Renal cortical epithelial cell (primary cell): ENCODE measurements at places on chromosomes 7 and 10. TPM values are rescaled to one million over a fixed set of nuclear protein-coding genes. Genes with fewer than 3 reads are reported as not detected.

TMEM229A gene
- not detected in 2 replicates for total RNA-seq

HSPA12A gene
- 24.7 and 79.5 TPM in 2 replicates for total RNA-seq

PNLIP gene
- not detected in 2 replicates for total RNA-seq

CPA5 gene
- total RNA-seq, result not detected in 2 replicates

NUDCD3 gene
- 62.2 and 133 TPM in 2 replicates for total RNA-seq

TRIL gene
- 0.35 and 0.94 TPM in 2 replicates for total RNA-seq

SP8 gene
- total RNA-seq, result not detected in 2 replicates

POU6F2 gene
- not detected in 2 replicates for total RNA-seq

DNA sequence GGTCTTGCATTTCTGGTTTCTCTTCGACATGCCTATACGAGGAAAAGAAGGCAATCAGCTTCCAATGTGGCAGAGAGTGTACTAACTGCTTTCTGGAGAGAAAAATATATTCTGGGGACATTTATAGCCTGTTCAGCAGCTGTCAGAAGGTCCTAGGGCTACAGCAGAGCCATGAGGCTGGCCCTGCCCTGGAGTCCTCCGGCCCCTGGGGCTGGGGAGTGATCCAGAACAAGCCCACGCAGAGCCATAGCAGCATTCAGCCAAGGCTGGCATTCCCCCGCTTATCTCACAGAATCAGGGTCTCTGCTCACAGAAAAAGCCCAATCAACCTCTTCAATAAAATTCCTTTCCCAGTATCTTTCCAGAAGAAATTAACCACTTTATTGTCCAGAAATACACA, 48.9 kb downstream of the FZD1 start:
- DNase-seq, result no peak

GRCh38 chr7:27868131-27868550, 128.2 kb downstream of the TAX1BP1 start:
- peak; percentile 67 for DNase-seq

DNA sequence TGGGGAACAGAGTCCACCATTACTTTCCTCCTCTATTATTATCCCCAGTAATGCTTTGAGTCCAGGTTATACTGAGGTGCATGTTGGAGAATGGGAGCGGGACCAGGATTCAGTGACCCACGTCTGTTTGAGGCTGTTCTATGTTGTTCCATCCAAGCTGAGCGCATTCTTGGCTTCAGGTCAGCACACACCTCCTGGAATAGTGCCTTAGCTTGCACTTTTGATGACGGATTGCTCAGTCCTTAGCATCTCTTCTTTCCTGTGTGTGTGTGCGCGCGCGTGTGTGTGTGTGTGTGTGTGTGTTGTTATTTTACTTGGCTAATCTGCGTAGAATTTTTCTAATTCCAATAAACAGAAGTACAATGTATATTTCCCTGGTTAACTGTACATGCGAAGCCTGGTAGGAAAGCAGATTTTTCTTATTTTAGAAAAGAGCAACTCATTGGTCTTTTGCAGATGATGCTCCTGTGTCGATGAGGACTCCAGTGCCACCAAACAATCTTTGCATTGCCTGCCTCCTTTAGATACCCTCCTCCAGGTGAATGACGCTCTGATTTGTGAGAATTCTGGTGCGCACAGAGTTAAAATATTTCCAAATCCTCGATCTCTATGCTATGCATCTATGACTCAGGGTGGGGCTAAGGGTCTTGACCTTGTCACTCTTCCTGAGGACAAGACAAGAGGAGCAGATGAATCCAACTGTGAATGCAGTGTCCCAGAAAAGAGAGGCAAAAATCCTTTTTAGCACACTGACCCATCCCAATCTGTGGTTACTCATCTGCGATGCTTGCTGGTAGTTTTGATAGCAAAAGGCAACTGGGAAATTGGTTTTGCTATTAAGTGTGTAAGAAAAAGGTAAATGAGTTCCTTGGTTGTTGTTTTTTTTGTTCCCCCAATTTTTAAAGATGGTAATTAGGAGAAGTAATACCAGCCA, 13.3 kb upstream of the CELF2 start:
- no peak for DNase-seq

DNA sequence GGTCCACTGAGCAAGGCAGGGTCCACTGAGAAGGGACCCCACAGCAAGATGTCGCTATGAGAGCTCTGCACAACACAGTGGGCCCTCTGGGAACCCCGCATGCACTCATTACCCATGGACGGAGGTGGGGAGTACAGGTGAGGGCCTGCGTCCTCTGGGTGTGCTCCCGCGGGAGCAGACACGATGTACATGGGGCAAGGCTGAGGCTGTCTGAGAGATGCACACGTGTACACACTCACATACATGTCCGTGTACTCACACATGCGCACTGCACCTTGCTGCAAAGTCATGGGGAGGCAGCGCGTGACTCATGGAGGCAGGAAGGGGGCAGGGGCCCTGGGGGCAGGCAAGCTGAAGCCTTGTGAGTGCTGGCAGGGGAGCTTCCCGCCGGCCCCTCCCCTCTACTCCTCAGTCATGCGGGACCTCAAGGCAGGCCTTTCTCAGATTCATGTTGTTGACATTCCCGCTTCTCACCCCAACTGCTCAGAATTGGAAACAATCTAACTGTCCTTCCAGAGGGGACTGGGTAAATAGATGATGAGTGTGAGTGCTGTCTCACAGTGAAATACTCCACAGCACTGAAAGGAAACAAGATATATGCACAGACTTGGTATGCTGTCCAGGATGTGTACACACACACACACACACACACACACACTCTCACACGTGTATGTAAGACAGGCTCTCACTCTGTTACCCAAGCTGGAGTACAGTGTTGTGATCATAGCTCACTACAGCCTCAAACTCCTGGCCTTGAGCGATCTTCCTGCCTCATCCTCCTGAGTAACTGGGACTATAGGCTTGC, 40.0 kb downstream of the GOLGA7B start:
- peak; percentile 97 for DNase-seq

DNA sequence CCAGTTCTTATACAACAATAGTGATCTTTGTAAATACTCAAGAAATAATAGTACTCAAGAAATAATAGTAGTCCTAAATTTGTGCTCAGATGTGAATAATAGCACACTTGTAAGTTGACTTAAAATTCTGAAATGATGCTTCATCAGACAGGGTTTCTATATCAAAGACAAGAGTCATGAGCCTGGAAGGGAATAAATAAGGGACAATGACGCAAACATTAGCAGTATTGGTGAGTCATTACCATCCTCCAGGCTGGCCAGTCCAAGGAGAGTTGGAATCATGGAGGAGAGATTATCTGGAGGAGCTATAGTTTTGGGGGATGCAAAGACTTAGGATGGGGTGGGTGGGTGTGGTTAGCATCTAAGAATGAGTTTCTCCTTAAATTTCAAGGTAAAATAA, 6.1 kb upstream of the SH3PXD2A start:
- DNase-seq, result no peak

GRCh38 chr10:110501142-110501937, 3.6 kb downstream of the DUSP5 start:
- peak; percentile 95 for DNase-seq

- DNase-seq, result no peak
These were observed 56.8 kb upstream of the SVIL start for GRCh38 chr10:29691564-29692072.

GRCh38 chr7:874031-874749, 2.2 kb upstream of the GET4 start:
- DNase-seq, result no peak

- no peak for DNase-seq
These were observed 947 bp downstream of the HOXA3 start for GRCh38 chr7:27151341-27151930.

DNA sequence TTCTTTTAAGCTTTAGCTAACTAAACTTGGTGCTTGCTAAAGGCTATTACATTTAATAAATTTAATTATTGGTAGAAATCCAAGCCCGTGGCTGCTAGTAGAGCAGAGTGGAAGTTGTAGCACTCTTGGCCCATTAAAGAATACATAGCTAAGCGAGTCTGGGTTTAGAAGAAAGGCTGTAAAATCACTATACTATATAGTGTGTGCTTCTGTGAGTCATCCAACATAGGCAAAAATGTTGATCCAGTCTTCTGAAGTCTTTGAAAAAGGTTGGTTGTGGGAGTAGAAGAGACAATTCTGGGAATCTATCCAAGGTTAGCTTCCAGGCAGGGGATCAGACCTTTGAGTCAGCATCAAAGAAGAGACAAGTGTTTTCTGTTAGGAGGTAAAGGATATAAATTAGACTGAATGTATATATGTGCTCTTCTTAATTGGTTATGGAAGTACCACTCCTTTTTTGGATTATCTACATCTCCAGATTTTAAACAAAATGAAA, 664.2 kb downstream of the NXPH1 start:
- DNase-seq, result no peak

DNA sequence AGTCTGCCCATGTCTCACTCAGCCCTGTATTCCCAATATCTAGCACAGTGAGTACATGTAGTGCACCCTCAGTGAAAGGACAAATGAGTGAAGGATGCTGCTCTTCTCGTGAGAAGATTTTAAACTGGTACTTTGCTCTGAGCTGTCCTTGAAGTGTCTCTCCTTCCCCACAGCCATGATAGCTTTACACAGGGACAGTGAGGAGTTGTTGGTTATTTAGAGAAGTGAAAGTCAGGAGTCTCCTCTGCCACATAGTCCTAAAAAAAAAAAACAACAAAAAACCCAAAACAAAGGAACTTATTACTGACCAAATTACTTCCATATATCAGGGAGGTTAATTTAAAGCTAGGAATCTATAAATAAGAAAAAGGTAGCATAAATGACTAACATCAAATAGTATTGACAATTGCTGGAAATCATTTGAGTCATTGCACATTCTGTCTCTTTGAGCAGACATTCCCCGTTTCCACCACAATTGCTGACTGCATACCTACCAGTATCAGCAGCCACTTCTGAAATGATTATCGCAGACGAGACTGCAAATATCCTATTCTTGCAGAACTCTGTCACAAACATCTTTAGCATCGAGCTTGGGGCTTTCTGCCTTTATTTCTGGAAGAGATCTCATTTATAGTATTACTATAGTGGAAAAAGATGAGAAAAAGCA, 202.1 kb downstream of the PTEN start:
- DNase-seq, result no peak

- peak; percentile 9 for DNase-seq
These were observed 38.8 kb upstream of the DNAH11 start for GRCh38 chr7:21504021-21504420.
